ENCODE measurements at places on chromosomes 11 and 22.

- DNase-seq: no peak
These were observed 146.7 kb downstream of the ST3GAL4 start for GRCh38 chr11:126502159-126502558.

GRCh38 chr11:32829680-32830412 is at the start of gene PRRG4:
Gene PRRG4 (plus strand): TSS chr11:32829927. CDS start chr11:32830530, 603 bp downstream.
- DNase-seq: no peak

DNA sequence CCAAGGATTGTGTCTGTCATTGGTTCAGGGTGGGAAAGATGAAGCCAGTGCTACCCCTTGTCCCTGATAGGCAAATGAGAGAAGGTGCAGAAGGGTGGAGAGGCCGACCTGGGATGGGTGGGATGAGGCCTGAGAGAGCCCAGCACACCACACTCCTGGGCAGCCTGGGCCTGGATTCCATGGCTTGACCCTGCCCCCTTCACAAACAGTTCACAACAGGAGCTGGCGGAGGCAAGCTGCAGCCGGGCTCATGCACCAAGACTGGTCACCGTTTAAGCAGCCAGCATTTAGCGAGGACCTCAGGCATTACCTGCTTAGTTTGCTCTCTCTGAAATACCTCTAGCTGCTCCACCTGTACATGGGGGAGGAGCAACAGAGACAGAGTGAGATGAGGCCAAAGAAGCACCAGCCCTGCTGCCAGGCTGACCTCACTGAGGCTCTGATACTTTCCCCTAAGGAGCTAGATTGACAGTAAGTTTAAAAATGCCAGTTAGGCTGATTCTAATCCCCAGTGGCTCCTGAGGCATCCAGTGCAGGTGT is 13.5 kb downstream of the IL18BP start:
- no peak for DNase-seq

- peak; percentile 80 for DNase-seq
These were observed 1.7 kb upstream of the TXNRD2 start for GRCh38 chr22:19943082-19944026.

DNA sequence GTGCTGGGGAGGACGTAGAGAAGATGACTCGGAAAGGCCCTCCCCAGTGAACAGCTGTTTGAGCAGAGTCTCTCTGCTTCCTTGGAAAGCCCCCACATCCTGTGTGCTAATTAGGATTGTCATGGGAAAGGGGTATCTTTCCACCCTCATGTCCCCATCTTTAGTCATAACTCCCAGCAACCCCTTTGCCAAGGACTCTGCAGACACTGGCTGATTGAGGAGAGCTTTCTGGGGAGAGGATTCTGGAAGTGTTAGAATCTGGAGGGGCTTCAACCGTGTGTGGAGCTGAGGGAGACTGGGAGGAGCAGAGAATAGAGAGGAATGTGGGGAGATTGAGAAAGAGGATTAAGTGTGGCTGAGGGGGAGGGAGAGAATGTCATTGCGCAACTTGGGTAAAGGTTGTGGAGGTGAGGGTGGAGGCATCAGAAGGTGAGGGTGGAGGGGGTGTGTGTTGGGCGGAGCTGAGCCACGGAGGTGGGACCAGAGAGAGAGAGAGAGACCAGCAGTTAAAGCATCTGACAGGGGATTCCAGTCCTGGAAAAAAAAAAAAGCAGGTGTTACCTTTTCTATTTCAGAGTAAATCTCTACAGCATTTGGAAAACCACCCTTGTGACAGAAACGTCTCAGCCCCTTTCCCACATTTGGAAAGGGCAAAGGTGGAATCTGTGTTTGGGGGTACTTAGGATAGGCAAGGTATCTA is 2.2 kb downstream of the DTX4 start:
- no peak for DNase-seq

DNA sequence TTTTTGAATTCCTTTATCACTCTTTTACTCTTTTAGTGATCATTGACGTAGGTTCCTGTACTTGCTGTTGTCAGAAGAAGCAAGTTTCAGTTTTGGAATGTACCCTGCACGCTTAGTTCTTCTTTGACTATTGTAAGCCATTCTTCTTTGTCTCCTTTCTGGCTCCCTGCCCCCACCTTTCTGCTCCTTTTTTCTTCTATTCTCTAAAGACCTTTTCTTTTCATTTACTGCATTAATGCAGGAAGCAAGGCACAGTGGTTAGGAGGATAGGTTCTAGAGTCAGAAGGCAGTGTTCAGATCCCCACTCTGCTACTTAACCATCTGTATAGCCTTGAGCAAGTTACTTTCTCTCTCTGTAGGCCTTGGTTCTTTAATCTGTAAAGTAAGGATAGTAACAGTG is 33.7 kb upstream of the RAG2 start:
- no peak for DNase-seq

DNA sequence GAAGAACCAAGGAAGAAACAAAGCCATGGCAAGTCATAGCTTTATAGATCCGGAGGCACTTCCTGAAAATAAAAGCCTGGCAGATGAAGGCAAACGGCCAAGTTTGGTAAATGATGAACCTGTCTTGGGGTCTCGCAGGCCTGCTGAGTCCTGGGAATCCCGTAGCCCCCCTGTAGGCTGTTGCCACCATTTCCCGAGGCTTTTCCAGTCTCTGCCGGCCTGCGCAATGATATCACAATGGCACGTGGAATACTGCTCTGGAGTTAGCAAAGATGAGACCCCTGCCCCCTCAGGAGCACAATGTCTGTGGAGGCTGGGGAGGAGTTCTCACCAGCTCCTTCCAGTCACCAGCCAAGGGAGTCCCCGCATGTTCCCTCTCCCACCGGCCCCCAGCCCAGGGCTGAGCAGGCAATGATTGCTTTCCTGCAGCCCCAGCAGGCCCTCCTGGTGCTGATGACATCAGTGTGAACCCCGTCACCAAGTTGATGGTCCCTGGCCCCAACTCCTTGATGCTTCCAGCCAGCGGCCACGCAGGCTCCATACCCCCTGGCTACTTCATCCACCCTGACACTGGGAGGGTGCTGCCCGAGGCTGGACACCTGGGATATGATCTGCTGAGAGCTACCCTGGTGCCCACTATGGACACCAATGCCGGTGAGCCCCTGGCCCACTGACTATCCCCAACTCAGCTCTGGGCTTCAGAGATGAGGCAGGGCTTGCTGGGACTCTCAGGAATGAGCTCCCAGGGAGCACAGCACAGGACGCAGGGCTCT is 55.9 kb downstream of the BTG4 start:
- DNase-seq: no peak

GRCh38 chr11:100080821-100081220 is 606.3 kb upstream of the ARHGAP42 start:
- no peak for DNase-seq

DNA sequence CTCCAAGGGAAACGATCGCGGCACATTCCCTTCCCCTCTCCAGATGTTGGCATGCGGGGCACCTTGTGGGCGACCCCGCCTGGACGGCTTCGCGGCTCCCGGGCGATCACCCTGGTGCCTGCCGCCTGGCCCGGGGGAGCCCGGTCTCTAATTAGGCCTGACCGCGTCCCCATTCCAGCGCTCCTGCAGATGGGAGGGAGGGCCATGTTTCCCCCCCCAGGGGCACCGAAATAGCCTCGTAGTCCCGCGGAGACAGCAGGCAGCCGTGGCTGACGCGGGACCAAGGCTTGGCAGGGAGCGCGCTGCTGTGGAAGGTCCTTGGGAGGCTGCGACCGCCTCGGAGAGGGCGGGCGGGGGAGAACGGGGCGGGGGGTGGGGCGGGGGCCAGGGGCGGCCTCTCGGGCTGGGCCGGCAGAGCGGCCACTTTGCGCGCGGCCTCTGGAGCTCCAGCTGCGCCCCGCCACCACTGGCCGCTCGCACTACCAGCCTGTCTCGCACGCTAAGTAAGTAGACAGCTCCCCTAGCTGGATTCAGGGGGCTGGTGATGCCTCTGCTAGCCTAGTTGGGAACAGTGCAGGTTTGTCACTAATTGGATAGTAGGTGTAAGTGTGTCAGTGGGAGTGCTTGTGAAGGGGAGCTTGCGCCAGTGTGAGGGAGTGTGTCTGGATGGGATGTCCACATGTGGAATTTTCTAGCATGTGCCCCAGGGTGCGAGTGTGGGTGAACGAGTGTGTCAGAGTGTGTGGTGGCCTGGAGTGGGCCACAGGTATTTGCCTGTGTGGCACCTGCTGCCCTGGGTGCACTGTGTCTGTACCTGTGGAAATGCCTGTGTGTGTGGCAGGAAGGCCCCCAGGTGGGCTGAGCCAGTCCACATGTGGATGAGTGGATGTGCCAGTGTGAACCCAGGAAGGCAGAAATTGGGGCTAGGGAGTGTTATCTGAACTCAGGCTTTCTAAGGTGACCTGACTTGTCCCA is at the start of gene INSC:
Gene INSC, plus strand, starts transcription at position 423 of the 975 bp plus-strand sequence. CDS start 34,252 bp downstream, outside the sequence.
- DNase-seq: no peak

DNA sequence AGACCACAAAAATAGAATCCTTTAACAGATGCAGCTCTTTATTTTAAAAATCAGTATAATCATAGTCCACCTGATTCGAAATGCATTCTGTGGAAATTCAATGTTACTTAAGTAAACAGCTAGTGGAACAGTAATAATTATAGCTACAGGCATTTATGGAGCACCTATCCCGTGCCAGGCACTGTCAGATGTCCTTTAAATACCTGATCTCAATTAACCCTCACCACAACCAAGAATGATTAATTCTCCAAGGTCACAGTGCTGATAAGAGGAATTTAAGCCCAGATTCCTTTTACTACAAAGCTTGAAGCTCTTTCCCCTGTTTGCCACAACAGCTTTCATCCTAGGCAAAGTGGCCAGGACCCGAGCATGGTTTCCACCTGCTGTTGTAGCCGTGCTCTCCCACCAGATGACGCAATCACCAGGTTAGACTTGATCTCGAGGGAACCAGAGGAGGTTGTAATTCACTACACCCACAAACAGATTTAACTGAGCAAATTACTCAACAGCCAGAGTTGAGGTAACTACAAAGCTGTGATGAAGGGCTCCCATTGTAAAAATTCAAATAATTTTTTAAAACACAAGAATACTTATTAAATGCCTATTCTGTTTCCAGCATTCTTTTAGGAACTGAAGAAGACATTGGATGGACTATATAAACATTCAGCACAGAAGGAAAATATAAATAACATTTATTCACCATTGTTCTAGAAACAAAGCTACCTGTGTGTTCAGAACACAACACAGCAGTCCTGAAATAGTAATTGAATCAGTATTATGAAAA is 10.3 kb downstream of the PRDM10 start:
- DNase-seq: no peak
